H4 (cell line): ENCODE measurements at places on chromosomes 5 and 9.

DNA sequence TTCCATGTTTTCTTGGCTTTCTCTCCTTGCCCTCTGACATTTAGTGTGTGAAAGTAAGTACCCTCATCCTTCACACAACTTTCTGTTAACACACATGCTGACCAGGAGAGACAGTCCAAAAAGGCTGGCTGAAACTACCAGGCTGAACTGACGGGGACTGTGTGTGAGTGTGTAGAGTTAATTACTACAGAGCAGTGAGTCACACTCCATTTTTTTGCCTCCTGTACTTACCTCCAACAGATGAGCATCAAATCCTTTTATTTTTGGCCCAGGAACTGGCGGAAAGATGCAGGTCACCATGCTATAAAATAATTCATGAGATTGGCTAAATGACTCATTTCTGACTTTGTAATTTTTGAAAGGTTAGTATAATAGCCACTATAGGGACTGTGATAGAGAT, 20.2 kb upstream of the AGXT2 start:
- DNase-seq, result peak; percentile 25

DNA sequence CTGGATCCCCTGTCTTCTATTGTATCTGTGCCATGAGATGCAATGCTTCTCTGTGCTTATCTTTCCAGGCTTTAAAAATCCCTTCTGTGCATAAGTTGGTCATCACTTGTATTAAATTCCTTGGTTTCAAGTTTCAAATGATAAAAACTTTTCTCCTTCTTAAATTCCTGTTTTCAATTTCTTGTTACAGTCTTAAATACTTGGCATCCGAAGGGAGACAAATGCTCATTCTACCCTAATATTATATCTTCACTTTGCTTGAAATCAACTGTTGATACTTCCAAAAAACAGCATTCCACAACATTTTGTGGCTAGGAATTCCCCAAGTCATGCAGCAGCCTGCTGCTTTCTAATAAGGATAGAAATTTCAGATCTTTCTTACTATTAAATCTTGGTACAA, 413.2 kb upstream of the ACTBL2 start:
- DNase-seq, result no peak

DNA sequence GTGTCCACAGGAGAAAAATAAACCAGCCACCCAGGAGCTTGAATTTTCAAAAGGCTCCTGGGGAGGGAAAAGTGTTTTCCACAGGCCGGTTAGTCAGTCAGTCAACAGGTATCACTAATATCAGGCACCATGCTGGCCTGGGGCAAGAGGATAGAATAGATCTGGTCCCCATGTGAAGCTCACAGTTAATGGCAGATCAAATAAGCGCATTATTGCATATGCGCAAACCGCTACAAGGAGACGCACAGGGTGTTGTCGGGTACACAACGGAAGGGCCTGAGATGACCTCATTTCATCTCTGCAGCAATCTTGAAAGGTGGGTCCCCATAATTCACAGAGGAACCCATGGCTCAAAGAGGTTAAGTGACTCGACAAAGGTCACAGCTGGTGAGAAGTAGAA, 260.7 kb downstream of the CRB2 start:
- no peak for DNase-seq

- DNase-seq, result no peak
These were observed 69.0 kb downstream of the SLC28A3 start for GRCh38 chr9:84271531-84271900.

GRCh38 chr5:25414742-25415141, 770.0 kb upstream of the CDH10 start:
- DNase-seq, result peak; percentile 34

DNA sequence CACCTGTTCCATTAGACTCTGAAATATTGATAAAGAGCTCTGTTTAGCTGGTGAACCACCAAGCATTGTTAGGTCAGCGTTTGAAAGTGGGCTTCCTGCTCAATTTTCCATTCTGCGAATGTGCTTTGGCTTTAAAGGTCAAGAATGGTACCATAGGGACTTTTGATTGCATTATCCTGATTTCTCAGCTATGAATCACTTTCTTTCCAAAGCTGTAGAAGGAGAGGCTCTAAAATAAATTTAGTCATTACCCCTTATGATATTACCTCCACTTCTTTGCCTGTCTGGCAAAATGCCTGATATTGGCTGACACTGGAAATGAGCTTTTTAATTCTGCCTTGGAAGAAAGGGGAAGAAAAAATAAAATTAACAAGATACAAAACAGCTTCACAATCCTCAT, 237.2 kb upstream of the CTNND2 start:
- no peak for DNase-seq

GRCh38 chr9:134287591-134288491, 38.4 kb upstream of the RXRA start:
- DNase-seq, result no peak

- DNase-seq, result peak; percentile 53
These were observed 307.6 kb downstream of the CWC27 start for GRCh38 chr5:65076251-65076869.

GRCh38 chr9:88164850-88165249, 26.6 kb upstream of the SPATA31C2 start:
- no peak for DNase-seq

GRCh38 chr5:101009758-101010519, 106.9 kb upstream of the ST8SIA4 start:
- DNase-seq, result no peak

DNA sequence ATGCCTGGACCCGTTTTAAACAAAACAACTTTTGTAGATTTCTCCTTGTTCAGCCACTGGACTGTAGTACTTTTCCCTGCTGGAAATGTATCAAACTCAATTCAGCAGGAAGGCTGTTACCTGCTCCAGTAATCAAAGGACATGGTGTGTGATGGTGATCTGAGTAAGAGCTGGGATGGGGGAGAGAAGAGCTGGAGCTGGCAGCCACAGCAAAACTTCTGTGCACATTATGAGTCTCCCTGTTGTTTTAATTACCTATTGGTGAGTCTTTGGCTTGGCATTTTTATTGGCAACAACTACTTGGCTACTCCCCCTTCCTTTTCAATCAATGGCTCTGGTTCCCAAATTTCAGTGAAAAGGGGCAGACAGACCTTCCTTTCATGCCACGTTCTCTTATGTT, 9.7 kb downstream of the NREP start:
- no peak for DNase-seq

DNA sequence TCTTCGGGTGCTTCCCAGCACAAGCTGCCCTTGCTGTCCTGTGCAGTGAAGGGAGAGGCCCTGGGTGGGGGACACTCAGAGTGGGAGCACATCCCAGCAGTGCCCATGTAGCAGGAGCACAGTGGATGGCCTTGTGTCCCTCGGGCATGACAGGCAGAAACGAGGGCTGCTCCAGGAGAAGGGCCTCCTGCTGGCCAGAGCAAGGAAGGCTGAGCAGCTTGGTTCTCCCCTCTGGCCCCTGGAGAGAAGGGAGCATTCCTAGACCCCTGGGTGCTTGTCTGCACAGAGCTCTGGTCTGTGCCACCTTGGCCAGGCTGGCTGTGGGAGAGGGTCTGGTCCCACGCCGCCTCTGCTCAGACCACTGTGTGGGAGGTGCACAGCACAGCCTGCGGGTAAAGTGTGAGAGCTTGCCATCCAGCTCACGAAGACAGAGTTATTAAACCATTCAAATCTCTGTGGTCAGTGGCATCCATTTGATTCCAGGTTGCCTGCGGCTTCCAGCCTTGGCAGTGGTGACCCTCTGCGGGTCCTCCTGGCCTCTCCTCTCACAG, 18.3 kb downstream of the FBXW5 start:
- DNase-seq, result no peak

DNA sequence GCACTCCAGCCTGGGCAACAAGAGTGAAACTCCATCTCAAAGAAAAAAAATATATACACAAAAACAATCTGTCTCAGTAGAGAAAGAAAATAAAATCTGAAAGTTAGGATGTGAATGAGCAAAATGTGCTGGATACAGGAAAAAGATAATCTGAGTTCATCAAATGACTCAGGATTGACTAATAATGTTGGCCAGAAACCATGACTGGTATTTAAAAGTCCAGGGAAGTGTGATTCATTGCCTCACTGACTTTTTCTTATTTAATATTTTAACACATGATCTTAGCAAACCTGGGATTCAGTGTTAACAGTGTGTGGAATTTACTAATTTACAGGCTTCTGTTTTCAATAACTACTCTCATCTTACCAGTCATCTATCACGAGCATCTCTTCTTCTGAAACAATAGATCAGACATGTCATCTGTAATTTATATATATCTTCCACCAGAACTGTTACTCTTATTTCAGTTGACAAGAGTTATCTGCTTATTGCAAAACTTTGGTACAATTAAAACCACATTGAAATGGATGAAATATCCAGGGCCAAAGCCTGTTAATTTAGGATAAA, 256.7 kb downstream of the CDH12 start:
- DNase-seq, result peak; percentile 66

GRCh38 chr5:146340260-146341081, 1.8 kb downstream of the POU4F3 start:
- DNase-seq, result peak; percentile 26

DNA sequence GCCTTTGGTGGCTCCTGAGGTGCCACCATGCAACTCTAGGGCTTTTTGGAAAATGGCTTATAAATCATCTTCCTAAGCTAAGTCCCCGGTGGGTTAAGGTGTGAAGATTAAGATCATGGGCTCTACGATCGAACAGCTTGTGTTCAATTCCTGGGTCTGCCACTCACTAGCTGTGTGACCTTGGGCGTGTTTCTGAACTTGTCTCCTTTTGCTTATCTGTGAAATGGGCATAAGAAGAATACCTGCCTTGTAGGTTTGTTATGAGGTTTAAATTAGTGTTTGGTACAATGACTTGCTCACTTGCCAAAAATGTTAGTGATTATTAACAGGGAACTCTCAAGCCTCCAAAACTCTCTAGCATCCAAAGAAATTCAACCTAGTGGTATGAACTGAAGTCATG, 119.2 kb upstream of the PITX1 start:
- DNase-seq, result no peak

DNA sequence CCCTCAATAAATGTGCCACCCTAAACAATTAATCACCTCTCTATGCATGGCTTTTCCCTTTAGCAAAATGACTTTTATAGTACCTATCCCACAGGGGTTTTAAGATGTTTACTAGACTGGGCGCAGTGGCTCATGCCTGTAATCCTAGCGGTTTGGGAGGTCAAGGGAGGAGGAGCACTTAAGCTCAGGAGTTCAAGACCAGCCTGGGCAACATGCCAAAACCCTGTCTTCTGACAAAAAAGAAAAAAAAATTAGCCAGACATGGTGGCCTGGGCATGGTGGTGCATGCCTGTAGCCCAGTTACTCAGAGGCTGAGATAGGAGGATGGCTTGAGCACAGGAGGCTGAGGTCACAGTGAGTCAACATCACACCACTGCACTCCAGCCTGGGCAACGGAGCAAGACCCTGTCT, 13.5 kb downstream of the SH3TC2 start:
- DNase-seq, result peak; percentile 85

DNA sequence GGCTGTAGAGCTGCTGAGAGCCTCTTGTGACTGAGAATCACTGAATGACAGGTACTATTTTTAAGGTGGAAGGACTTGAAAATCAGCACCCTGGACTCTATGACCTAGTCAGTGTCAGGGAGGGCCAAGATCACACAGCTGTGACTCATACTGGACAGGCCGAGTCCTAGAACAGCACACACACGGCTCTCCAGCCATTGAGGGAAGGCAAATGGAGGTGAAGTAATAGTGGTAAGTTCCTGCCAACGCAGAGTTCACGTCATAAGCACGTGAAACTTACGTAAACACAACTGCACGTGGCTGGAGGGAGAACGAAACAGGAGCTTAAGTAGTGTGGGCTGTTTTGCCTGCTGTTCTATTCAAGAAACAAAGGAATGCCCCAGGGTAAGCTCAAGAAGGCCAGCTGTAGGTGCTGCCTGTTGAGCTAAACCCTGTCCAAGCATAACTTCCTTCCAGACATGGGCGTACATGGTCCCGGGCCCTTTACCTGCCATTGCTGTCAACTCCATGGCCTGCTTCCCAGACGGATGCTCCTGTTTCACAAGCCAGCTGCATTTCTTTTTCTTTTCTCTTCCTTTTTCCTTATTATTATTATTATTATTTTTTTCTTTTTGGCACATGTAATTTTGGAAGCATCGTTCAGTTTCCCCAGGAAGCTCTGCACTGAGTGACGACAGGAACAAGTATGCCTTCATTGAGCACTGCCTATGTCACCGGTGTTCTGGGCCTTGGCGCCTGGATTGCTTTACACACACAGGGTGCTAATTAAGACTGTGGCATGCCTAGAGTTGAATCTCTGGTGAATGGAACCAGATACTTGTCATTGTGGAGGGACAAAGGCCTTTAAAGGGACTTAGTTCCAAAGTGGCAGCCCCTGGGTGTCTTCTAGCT, 10.2 kb upstream of the LCP2 start:
- DNase-seq, result peak; percentile 88

DNA sequence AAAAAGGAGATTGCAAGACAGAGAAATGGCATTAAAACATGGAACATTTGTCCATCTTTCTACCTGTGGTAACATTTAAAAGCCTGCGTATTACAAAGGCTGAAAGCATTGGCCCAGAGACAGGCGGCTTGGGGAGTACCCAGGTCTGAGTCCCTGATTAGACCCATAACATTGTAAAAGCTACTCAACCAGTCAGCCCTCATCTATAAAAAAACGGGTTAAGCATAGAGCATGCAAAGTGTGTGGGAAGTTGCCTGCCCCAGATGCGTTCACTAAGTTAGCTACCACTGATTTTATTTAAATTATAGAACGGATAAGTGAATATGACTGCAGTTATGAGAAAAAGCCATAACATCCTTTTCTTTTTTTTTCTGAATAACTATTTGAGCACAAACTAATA, 276.1 kb downstream of the CDH12 start:
- no peak for DNase-seq

DNA sequence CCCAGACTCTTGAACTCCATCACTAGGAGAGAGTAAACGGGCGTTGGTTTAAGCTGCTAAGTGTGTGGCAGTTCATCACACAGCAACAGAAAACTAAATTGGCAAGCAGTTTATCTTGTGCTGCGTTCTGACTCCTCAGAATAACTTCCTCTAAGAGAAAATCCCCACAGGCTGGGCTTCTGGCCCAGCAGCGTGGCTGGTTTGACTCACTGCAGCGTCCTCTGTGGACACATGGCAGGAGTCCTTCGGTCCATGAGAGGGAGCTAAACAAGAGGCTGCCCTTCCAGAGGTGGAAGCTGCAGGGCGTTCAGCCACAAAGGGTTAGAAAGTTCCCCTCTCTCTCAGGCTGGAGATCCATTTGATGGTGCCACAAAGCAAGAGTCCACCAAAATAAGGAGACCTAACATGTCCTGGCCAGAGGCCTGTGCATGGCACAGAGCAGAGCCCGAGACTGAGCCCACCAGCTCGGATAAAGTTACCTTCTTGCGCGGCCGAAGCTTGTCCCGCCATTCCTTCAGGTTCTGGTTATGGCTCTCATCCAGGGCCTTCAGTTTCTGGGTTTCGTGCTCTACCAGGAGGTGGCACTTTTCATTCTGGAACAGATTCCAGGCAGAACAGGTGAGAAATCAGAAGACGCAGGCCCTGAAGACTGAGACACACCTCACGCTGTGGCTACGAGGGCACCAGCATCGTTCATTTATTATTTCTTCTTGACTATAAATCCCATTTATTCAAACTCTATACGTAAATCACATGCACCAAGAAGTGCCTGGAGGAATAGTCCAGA, 46.2 kb upstream of the FBXW11 start:
- no peak for DNase-seq
